Stimulated activated CD8-positive, alpha-beta memory T cell treated with anti-CD3 and anti-CD28 coated beads, Interleukin-7, amount 100 ng/mL, for 1 hour (primary cell): ENCODE measurements at places on chromosomes 13 and 19.

GRCh38 chr13:91184244-91184926 lies 163.1 kb upstream of the MIR17HG start:
- DNase-seq, result no peak

DNA sequence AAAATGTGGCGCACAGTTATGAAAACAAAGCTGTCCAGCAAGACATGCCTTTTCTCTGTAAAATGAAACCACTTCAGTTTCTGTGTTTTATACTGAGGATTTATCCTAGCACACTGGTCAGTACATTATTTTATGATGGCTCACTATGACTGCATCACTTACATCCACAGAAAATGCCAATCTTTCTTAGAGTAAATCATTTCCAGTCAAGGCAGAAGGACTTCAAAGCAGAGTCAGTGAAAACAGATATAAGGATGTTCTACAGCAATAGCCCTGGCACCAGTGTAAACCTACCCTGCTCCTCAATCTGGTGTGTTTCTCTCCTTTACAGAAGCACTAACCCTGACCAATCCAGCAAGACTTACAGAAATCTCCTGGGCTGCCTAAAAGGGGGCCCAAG lies 473.5 kb downstream of the GPC6 start:
- DNase-seq, result no peak

DNA sequence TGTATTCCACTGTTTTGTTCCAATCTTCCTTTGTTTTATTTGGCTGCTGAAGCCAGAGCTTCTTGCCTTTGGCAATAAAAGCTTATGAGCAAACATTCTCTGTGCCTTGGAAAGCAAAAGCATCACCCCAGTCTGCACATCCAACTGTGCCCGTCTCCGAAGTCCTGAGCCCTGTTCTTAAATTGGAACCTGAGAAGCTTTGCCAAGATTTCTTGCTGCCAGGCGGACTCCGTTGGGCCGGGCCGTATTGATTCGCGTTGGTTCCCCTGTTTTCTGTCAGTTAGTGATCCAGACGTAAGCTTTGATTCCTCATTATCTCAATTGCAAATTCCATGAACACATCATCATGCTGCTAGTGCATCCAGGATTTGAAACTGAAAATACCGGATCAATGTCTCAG lies 793.0 kb downstream of the OLFM4 start:
- DNase-seq, result no peak

- no peak for DNase-seq
These were observed 21.5 kb downstream of the SH3GL1 start for GRCh38 chr19:4378886-4379285.

- no peak for DNase-seq
These were observed 16.4 kb upstream of the KCNN1 start for GRCh38 chr19:17950310-17951156.

DNA sequence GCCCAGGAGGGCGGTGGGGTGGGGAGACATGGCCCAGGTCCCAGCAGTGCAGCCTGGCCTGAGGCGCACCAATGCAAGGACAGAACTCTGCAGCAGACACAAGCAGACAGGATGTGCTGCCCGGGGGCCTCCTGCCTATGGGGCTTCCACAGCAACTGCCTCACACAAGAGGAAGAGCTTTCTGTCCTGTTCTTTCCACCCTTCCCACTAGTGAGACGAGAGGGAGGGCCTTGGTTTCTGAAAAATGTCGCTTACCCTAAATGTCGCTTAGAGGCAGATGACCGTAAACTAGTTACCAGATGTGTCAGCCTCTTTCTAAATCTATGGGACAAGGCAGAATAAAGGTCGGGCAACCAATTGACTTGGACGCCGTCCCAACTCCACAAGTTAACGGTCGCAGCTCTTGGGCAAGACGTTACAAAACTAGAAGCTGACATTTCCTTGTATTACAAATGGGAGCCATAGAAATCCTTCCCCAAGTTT lies at the start of gene LAIR1:
LAIR1 (minus strand) TSS at position 157 of the 483 bp plus-strand sequence; CDS start at position 30, 127 bp downstream.
- no peak for DNase-seq

- DNase-seq, result no peak
These were observed 6.4 kb upstream of the ZNF333 start for GRCh38 chr19:14683439-14683838.

GRCh38 chr13:97583907-97584497 lies 150.0 kb downstream of the RAP2A start:
- no peak for DNase-seq

GRCh38 chr19:51887522-51888498 lies at the start of gene ZNF577:
Gene ZNF577, minus strand, starts transcription at chr19:51887951. Its CDS starts 7,569 bp downstream, at chr19:51880382.
- peak; percentile 37 for DNase-seq

GRCh38 chr13:85363504-85363903 lies 435.7 kb downstream of the SLITRK6 start:
- no peak for DNase-seq

DNA sequence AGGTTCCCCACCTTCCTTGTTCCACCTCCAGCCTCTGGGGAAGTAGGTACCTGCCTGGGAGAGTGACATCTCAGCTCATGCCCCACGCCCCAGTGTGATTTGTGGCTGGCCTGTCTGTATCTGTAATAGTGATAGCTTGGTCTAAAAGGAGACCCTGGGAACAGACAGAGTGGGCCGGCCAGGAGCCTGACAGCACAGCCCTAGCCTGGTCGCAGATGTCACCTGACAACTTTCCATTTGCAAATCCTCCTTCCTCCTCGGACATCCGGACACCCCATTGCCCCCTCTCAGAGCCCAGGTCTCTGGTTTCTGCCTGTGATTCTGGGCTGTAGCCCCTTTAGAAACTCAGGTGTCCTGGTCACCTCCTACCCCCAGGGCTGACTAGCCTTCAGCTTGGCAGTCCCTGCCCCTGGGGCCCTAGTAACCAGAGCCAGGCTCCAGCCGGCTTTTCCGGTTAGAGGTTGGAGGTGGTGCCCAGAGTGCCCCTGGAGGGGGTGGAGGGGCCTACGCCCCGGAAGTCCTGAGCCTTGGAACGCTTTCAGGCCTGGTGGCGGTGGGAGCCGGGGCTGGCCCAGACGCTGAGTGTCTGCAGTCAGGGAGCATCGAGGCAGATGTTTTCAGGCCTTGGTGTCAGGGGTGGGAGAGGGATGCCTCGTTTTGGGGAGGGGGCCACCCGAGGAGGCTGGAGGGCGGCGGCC lies 6.5 kb downstream of the LRRC8E start:
- no peak for DNase-seq

DNA sequence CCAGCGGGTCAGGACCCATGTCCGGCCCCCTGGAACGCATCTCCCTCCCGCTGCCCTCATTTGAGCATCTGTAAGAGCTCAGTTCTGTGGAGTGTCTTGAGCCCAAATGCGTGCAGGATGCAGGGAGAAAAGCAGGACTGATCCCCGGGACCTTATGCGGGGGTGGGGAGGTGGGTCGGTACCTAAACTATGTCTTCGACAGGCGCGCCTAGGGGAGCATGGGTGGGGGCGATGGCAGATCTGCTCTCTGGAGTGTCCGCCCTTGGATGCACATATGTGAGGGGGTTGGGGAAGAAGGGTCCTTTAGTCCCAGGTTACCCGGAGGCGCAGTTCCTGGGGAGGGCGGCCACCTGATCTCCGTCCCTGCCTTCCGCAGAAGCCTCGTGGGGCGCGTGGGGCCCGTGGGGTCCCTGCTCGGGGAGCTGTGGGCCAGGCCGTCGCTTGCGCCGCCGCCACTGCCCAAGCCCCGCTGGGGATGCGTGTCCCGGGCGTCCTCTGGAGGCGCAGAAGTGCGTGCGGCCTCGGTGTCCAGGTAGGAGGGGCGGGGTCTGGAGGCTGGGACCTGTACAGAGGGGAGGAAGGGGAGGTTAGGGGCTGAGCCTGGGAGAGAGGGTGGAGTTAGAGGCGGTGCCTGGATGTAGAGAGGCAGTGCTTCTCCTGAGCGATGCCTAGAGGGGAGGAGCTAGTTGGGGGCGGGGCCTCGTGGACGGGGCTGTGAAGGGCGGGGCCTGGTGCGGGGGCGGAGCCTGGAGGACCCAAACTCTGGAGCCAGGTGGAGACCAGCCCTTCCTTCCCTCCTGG lies 2.9 kb downstream of the CILP2 start:
- DNase-seq, result no peak

GRCh38 chr19:29404951-29405727 lies 120.7 kb upstream of the VSTM2B start:
- no peak for DNase-seq

DNA sequence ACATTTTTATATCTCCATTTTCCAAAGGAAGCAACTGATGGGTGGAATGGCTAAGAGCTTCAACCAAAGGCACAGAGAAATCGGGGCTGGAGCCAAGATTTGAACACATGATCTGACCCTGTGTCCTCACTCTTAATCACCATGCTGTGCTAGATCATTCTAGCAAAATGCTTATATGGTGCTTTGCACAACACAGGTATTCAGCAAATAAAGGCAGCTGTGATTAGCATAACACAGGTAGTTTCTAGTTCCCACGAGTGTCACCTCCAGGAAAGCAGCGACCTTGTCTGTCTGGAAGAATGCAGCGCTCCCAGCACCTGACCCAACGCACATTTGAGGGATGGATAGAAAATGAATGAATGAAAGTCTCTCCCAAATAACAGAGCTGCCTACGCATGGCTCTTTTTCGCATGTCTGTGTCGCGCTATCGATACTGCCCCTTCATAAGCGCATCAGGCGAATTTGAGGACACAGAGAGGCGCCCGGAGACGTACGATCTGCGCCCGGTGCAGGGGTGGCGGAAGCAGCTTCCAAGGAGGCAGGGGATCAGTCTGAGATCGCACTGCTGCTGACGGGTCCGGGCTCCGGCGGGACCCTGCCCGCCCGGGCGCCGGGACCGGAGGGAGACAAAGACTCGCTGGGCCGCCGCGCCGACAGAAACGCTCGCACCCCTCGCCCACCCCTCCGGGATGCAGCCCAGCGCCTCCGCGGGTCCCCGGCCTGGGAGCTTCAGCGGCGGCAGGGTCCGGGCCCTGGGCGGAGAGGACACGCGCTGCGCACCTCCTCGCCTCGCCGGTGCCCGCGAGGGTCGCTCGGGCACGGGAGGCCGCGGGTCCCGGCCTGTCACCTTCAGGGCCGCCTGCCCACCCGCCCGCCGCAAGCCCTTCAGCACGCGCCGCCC lies 609 bp downstream of the EPS15L1 start:
- no peak for DNase-seq

DNA sequence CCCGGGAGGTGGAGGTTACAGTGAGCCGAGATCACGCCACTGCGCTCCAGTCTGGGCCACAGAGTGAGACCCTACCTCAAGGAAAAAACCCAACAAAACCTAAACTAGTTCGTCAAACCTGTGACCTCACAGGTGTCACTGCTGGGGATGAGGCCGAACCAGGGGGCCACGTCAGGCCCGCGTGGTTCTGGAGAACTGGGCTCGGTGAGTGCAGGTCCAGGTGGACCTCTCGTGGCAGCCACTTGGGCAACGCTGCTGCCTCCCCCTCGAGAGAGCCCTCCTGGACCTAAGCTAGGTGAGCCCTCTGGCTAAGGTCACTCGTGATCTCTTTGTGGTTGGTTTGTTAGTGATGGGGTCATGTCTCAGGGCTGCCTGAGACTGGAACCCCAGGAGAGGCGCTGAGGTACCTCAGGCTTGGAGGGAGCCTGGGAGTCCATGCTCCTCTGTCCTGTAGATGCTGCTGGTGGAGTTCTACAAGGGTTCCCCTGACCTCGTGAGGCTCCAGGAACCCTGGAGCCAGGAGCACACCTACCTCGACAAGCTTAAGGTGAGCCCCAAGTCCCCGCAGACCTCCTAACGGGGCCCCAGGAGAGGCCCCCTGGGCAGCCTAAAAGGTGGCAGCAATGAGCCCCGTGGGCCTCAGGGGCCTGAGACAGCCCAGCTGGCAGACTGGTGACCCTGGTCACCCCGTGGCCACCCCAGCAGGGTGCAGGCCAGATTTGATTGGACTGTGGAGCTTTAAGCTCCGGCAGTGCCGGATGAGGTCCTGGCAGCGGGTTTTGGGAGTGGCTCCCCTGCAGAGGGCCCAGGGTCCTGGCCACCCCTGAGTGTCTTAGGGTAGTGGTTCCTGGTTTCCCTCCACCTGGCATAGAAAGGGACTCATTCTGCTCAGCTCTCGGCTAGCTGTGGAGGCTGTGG lies 15.6 kb downstream of the MPND start:
- no peak for DNase-seq

DNA sequence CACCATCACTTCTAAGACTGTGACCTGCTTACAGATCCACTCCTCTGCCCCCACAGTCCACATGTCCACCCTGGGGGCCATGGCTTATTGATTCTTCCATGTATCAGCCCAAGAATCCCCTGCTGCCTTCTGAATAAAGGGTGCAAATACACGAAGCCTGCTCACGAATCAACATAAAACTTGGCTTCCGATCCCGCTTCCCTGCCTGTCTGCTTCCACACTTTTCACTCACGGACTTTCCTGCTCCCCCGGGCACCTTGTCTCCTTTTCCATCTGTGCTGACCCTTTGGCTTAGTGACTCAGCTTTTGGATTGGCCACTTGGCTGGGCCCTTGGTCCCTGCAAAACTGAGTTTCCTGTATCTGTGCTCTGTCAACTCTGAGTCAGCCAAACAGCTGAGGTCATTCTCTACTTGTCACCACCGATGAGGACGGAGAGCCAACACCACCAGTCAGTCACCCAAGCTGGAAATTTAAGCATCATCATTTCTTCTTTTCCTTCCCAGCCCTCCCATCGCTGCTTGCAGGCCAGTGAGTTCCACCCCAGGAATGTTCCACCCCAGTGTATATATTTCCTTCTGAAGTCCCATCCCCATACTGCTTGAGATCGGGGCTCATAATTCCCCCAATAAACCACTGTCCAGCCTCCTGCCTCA lies 11.4 kb upstream of the USP12 start:
- no peak for DNase-seq

DNA sequence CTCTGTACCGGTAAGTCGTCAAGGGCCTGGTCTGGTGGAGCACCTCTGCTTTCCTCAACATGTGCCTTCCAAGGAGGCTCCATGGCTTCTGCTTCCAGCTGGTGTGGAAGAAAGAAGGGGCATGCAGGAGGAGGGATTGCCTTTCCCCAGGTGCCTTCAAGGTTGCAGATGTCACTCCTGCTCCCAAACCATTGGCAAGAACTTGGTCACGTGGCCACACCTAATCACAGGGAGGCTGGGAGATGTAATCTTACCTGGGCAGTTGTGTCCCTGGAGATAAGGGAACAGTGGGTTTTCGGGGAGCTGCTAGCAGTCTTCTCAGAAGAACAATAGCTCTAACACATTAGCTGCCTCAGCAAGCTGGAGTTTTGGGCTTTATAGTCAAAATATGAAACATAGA lies 9.7 kb upstream of the GPR18 start:
- no peak for DNase-seq

DNA sequence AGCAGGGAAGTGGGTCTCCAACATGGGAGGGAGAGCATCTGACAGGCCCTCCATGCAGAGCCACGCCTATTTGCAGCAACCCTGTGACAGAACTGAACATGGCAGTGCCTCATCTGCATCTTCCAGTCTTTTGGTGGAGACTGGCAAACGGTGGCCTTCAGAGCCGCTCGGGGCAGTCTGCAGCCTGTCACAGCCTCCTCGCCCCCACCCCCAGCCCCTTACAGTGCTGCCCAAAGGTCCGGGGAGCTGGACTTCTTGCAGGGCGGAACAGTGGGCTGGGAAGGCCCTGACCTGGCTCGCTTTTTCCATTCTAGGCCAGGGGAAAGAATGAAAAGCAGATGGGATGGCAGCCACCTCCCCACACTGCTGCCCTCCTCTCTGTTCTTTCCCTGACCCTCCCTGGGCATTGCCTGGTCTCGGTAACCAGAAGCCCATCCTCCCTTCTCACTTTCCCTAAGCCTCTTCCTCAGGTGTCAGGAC lies 2.7 kb downstream of the CALM3 start:
- DNase-seq, result no peak
